ENCODE measurements at places on chromosomes 2 and 18.

DNA sequence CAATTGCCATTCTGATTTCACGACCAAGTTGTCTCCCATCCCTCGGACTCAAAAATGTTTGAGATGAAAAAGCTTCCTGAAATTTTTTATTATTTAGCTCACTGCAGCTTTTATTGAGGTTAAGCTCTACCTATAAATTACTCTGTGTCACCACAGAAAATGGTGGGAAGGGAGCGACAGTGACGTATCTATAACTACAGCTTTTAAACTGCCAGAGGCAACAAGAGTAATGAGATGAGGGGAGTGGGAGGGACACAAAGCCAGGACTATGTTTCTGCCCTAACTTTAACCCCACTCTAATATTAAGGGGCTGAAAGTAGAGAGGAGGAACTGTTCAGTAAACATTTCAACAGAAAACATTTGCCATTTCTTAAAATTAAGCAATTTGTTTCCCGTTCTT is 37.4 kb downstream of the SMAD2 start:
- no peak for DNase-seq

DNA sequence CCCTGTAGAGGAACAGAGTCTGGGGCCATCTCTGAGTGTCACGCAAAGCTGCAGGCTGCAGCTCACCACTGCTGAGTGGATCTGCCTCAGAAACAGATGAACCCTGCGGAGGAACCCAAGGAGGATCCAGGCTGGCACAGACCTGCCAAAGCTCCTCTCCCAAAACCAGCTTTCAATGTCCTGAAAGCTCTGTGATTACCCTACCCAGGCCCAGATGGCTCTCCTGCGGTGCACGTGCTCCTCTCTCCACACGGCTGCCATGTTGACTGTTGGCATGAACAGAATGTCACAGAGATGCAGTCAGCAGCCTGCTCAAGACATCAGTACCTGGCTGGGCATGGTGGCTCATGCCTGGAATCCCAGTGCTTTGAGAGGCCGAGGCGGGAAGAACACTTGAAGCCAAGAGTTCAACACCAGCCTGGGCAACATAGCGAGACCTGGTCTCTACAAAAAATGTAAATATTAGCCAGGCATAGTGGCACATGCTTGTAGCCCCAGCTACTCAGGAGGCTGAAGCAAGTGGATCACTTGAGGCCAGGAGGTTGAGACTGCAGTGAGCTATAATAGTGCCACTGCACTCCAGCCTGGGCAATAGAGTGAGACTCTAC is 216.8 kb downstream of the MGAT5 start:
- no peak for DNase-seq

DNA sequence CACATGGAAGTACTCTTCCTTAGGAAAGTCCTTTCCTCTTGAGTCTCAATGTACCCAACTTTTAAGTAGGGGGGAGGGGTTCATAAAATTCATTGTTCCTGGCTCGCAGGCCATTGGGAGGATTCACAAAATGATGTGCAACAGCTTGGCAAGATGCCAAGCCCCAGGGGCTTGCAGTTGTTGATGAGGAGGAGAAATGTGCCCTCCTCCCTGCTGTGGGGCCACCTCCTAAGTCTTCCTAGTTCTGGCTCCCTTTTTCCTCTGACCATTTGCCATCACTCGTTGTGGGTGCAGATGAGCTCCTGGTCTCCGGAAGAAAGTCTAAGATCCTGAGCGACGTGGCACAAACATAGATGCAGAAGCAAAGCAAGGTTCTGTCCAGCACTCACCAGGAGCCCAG is 435.4 kb downstream of the EIPR1 start:
- no peak for DNase-seq

DNA sequence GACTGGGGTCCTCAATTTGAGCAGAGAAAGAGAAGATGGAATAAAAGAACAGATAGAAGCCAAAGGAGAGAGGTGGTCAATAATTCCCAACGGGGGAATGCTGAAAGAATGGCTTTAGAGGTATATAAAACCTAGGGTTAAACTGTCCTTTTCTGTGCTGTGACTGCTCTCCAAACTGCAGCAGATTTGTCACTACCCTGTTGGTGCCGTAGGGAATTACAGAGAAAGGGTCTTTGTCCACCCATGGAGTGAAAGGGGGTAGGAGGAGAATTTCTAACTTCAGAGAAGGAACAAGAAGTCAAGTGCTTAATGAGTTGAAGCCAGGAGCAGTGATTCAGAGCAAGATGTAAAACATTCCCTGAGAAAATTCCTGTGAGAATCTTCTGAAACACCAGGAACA is 486.5 kb downstream of the NUP35 start:
- no peak for DNase-seq

DNA sequence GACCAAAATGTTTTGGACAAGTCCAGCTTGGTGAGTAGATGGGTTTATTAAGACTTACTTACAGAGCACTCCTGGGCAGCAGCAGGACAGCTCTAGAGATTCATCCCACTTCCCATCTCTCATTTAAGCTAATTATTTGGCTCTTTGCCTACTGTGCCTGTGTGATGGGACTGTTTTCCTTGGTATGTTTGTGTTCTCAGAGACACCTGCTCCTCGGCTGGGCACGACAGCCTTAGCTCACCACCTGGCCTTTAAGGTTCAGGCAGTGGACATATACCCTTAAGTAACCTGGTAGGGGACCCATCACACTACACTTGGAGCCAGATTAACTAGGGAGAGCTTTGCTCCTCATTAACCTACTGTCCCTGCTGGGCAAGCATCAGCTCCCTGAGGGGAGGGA is 41.7 kb upstream of the EFEMP1 start:
- DNase-seq: no peak

- DNase-seq: no peak
Observed at GRCh38 chr2:188291142-188291616, 495 bp upstream of the GULP1 start.

GRCh38 chr2:89829828-89830227 is 1138.4 kb downstream of the RPIA start:
- DNase-seq: no peak

- DNase-seq: no peak
Observed at GRCh38 chr2:144519934-144520731, at the start of gene ZEB2. TSS of gene ZEB2 (minus strand) at chr2:144520119. CDS start at chr2:144517350, 2,769 bp downstream.

DNA sequence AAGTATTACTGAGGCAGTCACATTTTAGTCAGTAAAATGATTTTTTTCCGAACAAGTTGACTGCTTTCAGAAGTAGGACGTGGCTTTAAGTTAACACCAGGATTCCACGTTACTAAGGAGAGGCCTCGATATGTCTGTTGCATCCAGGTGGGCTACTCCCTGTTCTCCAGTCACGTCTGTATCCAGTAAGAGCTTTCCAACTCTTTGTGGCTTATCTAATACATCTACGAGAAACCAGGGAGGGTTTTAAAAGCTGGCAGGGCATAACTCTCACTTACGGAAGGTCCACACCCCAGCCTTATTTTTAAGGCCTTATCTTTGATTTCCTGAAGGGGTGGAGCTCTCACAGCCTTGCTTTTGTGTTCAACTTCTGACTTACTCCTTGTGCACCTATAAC is 99.2 kb downstream of the SLC8A1 start:
- DNase-seq: no peak
